ENCODE measurements at places on chromosomes 1 and 21.
A peak's percentile ranks its signal among the peaks of the same experiment; 100 is the strongest.

- DNase-seq, result no peak
Measured at GRCh38 chr1:190479050-190479397, 1.4 kb upstream of the BRINP3 start.

DNA sequence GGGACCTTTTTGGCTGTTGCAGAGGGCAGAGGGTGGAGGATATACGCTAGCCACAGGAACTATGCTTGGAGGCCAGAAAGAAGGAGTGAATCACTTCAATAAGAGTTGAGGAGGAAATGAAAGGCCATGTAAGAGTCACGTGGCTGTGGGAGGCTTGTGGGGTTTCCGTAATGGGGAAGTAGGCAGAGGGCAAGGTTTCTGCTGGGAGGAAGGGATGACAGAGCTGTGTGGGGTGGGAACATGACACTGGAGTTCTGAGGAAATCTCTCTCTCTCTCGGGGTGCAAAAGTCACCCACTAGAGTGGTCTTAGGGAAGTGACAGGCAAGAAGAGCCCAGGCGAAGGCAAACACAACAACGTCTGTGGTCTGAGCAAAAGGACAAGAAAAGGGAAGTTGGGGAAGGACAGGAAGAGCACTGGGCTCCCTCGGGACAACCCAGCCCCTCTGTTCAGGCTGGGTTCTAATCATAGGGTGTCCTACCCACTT is 3.9 kb upstream of the CD1C start:
- peak; percentile 81 for DNase-seq

DNA sequence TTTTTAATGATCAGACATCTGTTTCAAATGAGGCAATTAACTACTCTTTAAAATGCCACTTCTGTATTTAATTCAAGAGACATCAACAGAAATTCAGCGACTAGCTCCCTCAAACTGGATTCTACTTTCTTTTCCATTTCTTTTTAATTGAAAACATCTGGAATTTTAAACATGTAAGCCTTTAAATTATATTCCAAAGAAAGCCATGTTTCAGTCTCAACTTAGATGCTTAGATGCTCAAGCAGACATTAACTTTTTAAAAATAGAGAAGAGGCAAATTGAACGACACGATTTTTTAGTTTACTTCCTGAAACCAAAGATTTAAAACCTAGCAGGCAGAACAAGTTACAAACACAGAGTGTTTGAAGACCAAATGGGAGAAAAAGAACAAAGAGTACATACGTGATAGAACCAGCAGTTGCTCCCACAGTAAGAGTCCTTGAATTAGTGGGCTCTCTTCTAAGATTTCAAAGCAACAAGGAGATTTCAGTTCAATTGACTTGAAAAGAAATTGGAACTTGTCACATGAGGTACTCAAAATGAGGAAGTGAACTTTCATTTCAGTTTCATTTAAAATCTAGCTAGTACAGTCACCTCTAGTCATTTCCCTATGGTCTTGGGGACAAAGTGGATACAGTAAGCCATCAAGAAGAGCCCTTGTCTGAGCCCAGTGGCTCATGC is at the start of gene CTSS:
Gene CTSS, minus strand, starts transcription at position 483 of the 681 bp plus-strand sequence. CDS start 1,015 bp downstream, outside the sequence.
- no peak for DNase-seq

DNA sequence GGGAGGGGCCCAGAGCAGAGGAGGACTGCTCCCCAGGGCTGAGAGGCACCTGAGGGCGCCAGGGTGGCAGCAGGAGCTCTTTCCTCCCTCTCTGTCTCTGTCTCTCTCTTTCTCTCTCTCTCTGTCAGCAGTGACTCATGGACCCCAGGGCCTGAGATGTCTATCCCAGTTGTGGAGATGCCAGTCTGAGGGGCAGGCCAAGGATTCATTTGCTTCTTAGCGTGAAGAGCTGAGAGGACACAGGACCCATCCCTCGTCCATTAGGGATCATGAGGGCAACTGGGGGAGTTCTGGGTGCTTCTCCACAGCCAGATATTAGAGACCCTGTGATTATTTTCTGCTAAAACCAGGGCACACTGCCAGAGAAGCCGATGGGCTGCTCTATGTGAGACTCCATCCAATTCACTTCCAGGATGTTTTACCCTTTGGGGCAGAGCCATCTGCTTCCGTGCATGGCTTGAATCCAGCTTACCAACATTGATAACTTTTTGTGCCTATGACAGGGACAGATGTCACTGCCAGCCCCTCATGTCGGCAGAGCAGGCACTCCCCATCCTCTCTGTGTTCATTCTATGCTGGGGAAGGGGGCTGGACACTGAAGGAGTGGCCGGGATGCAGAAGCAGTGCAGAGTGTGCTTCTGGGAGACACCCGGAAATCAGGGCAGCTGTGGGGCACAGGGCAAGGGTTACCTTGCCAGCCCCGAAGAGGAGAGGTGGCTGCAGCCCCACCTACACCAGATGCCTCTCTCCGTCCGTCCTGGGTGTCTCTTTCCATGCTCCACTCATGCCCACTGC is 4.1 kb upstream of the PCBP3 start:
- no peak for DNase-seq

All from posterior vena cava (tissue), 2 donors.